Dorsolateral prefrontal cortex (tissue), 122 donors: ENCODE measurements at places on chromosomes 7 and 10.

- no peak for DNase-seq
Measured at GRCh38 chr10:69362471-69362954, 54.2 kb downstream of the TACR2 start.

GRCh38 chr10:79246209-79246581, 101.1 kb upstream of the PPIF start:
- DNase-seq: peak; percentile 88

GRCh38 chr7:41679566-41679965, 23.3 kb downstream of the INHBA start:
- DNase-seq: no peak

DNA sequence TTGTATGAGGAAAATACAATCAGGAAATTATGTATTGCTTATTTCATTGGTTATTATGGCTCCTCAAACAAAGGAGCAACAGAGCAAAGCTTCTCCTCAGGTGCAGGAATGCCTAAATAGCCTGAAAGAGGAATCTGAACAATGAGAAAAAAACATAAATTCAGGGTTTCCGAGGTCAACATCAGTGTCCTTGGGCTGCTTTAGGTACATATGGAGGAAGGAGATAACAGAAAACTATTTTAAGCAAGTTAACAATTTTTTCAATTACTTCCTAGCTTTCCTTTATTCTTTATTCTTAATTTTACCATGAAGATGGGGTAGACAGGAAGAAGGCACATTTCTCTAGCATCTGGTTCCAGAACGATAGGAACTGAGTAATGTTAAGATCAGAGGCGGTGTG, 14.0 kb downstream of the SLC16A9 start:
- DNase-seq: no peak

- DNase-seq: no peak
Measured at GRCh38 chr7:106840342-106840741, 24.7 kb upstream of the PIK3CG start.

- DNase-seq: no peak
Measured at GRCh38 chr7:102892631-102893278, 20.0 kb upstream of the LRRC17 start.

DNA sequence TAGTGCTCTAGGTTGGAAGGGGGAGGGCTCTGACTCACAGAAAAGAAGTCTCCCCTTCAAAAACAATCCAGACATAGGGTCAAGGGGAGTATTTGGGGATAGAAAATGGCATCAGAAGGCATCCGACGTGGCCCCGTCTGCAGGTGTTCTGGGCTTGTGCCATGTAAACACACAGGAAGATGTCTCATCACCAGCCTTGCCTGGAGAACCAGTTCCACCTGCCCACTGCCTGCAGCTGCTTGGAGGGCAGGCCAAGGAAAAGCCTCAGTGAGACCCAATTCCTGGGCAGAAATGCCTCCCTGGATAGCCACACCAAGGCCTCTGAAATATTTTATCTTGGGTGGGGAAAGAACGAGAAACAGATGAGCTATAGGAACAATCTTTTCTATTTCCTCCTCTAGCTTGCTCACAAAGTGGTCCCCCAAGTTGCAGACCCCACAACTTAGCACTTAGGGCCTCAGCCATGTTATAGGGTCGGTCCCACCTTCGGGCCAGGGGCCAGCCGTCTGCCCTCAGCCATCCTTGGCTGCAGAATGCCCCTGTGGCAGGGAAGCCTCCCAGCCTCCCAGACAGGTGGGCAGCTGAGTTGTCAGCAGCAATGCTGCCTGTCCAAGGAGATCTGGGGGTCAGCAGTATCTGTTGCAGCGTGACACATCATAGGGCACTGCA, 54.3 kb upstream of the ECHDC3 start:
- DNase-seq: no peak

DNA sequence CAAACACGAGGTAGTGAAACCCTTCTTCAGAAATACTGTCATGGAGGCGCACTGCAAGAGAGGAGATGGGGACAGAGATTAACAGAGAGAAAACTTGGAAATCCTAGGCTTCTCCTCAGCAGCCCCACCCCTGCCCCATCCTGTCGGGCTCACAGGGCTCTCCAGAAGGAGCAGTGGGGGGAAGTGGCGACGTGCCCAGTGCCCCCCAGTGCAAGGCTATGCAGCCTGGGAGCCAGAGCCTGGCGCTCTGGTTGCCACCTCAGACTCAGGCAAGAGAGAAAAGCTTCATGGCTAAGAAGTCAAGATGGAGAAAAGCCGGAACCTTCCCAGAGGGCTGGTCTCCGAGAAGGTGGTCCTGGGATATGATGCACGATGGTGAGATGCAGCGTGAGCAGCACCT, 21.2 kb downstream of the CAMK2G start:
- DNase-seq: no peak

GRCh38 chr7:116809636-116810266, 52.6 kb upstream of the CAPZA2 start:
- DNase-seq: no peak

GRCh38 chr10:27611236-27611635, 107.1 kb downstream of the RAB18 start:
- no peak for DNase-seq

DNA sequence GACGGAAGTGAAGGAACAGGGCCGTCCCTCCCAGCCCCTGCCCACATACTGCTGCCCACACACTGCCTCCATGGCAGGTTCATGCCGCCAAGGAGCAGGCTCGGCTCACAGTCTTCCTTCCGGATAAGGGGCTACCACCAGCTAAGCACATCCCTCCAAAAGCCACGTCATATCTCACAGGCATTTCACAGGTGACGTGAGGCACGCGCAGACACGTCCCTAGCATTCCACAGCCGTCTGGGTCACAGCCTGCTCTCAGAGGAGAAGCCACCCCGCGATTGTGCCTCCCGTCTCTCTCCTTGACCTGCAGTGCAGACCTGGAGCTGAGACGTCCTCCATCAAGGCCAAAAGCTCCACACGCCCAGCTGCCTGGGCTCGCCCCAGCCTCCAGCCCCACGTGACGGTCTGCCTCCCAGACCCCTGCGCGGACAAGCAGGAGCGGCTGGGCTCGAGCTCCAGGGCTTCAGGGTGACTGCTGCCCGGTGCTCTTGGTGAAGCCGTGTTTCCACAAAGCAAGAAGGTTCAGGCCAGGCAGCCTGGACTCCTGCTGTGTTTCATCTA, 114.0 kb downstream of the MAD1L1 start:
- no peak for DNase-seq

GRCh38 chr7:133836666-133837065, 290.5 kb upstream of the LRGUK start:
- DNase-seq: no peak

GRCh38 chr7:50213622-50214017, 90.9 kb upstream of the IKZF1 start:
- no peak for DNase-seq

DNA sequence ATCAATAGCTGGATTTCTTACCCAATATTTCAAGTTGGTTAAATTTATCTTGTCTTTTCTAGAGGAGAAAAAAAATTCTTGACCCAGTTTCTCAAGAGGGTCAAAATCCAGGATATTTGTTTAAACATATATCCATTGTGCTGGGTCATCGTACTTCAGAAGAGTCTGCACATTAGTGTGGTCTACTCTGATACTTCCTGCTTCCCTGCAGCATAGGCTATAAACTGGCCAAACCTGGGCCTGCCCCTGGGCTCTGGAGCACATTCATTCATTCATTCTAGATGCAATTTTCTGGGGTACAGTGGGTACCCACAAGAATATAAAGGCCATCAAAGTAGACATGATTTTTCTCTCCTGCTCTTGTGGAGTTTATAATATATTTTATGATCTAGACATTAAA, 142.1 kb upstream of the WNT16 start:
- no peak for DNase-seq

DNA sequence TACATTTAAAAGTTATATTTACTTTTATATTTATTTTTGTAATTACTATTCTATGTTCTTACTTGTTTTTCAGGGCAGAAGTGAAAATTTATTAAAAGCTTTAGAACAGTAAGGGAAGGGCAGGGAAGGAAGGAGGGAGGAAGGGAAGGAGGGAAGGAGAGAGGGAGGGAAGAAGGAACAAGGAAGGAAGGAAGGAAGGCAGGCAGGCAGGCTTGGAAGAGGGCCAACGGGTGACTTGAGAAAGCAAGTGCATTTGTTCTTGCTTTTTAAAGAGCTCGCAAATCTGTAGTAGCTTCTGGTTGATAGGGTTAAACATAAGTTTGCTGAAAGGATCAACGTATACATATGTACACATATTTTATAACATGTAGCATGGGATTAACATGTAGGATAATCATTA, 725.3 kb upstream of the FZD8 start:
- DNase-seq: no peak

DNA sequence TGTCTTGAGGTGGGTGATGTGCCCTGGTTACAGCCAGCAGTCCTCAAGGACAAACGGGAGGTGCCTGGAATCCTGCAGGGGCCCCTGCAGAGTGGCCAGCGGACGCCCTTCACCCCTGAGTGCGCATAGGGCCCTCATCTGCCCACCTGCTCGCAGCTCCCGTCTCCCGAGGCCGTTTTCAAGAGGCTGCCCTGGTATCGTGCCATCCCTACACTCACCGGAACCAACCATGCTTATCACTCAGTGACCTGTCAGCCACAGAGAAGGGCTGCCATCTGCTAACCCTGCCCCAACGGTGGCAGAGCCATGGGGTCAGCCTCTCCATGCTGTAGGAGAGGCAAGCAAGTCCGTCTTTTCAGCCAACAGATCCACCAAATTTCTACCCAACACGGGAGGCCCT, 122.0 kb downstream of the FAM53B start:
- DNase-seq: no peak

DNA sequence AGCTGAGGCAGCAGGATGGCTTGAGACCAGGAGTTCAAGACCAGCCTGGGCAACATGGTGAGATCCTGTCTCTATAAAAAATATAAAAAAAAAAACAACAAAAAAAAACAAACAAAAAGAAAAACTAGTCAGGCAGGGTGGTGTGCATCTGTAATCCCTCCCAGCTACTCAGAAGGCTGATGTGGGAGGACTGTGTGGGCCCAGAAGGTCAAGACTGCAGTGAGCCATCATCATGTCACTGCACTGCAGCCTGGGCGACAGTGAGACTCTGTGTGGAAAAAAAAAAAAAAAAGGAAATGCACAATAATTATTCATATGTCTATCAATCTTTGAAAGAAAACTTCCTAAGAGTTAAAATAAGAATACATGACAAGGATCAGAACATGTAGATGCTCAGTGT, 178.3 kb downstream of the SEM1 start:
- no peak for DNase-seq

GRCh38 chr7:79291498-79291865, 162.0 kb downstream of the MAGI2 start:
- no peak for DNase-seq

DNA sequence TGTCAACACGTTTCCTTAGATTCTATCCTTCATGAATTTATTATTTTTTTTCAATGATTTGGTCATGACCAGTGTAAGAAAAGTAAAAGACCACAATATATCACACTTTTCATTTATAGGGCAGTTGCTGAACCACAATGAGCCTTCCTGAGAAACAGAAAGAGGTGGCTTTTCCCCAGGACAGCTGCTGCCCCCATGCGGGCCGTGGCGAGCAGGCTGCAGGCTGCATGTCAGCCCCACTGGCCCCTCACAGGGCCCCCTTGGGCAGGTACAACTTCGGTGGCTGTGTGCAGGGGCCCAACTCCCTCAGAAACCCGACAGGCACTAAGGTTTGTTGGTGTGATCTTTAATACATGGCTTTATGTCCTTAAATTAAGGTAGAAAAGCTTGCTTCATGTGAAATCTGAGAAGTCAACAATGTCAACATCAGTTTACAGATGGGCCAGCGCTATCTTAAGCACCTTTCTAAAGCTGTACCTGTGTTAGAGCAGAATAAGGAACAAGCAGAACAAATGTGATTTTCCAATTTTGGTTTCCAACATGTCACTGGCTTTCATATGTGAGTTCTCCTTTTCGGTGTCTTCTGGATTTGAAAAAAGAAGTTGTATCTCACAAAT, 10.6 kb downstream of the BEND7 start:
- DNase-seq: no peak

- no peak for DNase-seq
Measured at GRCh38 chr10:48765527-48765926, 80.9 kb downstream of the WDFY4 start.

- no peak for DNase-seq
Measured at GRCh38 chr7:47330026-47330425, 251.9 kb downstream of the TNS3 start.

GRCh38 chr7:32039000-32039756, 31.0 kb downstream of the PDE1C start:
- DNase-seq: peak; percentile 56

DNA sequence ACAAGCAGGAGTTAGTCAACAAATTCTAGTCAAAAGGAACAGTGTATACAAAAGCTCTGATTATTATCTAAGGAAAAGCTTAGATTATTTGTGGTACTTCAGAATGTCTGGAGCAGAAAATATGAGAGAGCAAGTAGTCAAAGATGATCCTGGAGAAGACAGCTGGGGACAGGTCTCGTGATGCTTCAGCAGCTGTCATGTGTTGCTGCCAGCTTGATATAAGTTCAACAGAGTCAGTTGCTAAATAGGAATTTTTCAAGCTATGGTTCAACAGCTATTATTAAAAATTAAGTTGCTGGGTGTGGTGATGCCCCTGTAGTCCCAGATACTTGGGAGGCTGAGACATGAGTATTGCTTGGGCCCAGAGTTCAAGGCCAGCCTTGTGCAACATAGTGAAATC, 240.0 kb upstream of the RHOBTB1 start:
- no peak for DNase-seq

DNA sequence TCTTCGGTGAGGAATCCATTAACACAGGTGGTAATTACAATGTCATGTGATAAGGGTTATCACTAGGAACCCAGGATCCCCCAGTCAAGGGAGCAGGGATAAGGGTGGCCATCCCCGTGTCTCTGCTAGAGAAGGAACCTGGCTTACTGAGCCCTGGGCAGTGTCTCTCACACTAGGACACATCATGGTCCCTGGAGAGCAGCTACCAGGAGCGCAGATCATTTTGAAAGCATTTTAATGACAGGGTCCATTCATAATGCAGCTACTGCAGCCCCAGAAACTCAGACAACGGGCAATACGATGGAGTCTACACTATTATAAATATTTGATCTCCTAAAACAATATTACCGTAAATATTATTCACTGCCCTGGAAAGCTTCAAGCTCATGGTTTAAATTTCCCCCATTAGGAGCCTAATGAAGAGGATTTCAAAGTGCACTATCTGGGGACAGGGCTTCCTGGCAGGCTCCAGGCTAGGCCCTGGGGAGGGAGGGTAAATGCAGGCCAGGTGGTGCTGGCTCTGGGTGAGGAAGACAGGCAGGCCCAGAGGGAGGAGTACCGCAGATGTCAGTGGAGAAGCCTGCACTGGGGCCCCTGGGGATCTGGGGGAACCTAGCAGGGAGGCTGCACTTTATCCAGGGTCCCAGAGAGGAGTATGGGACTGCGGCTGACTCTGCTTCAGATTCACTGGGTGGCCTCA, 52.6 kb upstream of the LOXL4 start:
- DNase-seq: no peak

- DNase-seq: no peak
Measured at GRCh38 chr10:14032406-14032998, 298.2 kb downstream of the FRMD4A start.

- no peak for DNase-seq
Measured at GRCh38 chr10:97049670-97050069, 136.1 kb downstream of the SLIT1 start.
